Suprapubic skin (tissue), 4 donors: ENCODE measurements at places on chromosomes 12 and 14. TPM values are rescaled to one million over a fixed set of nuclear protein-coding genes. Genes with fewer than 3 reads are reported as not detected.

LMO3 gene
- total RNA-seq, result 8.2 TPM

CNIH1 gene
- 48.9 TPM for total RNA-seq

GRIN2B gene
- total RNA-seq, result 0.08 TPM

INSM2 gene
- not detected for total RNA-seq

KRT72 gene
- 9.9 TPM for total RNA-seq

SSPN gene
- 19.0 TPM for total RNA-seq
